Stimulated activated CD4-positive, alpha-beta T cell treated with anti-CD3 and anti-CD28 coated beads, Interleukin-4, amount 100 ng/mL, for 1 hour (primary cell): ENCODE measurements at places on chromosomes 1 and 21.

GRCh38 chr1:232798920-232799319 lies 6.3 kb upstream of the MAP10 start:
- DNase-seq: no peak

DNA sequence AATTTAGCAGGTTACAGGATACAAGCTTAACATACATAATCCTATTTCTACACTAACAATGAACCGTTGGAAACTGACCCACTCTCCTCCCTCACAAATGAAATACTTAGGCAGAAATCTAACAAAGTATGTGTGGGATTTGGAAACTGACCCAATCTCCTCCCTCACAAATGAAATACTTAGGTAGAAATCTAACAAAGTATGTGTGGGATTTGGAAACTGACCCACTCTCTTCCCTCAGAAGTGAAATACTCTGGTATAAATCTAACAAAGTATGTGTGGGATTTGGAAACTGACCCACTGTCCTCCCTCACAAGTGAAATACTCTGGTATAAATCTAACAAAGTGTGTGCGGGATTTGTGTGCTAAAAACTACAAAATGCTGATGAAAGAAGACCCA lies 60.3 kb downstream of the TRAF5 start:
- DNase-seq: no peak

- DNase-seq: no peak
Observed at GRCh38 chr1:204711947-204712701, 26.6 kb upstream of the LRRN2 start.

DNA sequence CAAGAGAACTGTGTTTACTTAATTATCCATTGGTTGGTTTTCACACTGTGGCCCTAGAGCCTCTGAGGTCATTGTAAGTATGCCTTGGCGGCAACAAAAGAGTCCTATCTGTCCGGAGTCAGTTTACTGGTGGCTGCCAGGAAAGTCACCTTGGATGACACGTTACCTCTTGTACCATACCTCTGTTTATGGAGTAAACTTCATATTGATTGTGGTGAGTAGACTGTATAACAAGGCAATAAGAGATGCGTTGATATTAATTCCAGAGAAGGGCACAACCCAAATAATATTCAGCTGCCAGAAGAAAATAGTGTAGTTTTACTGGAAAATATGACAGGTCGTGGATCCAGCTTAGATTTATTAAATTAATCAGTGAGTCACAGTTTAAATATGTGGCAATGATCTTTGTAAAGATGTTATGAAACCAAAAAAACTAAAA lies 20.4 kb upstream of the KIF14 start:
- no peak for DNase-seq

GRCh38 chr1:174079796-174080195 lies 57.6 kb upstream of the RC3H1 start:
- DNase-seq: no peak

- no peak for DNase-seq
Observed at GRCh38 chr21:32410916-32411315, 1.6 kb upstream of the EVA1C start.

DNA sequence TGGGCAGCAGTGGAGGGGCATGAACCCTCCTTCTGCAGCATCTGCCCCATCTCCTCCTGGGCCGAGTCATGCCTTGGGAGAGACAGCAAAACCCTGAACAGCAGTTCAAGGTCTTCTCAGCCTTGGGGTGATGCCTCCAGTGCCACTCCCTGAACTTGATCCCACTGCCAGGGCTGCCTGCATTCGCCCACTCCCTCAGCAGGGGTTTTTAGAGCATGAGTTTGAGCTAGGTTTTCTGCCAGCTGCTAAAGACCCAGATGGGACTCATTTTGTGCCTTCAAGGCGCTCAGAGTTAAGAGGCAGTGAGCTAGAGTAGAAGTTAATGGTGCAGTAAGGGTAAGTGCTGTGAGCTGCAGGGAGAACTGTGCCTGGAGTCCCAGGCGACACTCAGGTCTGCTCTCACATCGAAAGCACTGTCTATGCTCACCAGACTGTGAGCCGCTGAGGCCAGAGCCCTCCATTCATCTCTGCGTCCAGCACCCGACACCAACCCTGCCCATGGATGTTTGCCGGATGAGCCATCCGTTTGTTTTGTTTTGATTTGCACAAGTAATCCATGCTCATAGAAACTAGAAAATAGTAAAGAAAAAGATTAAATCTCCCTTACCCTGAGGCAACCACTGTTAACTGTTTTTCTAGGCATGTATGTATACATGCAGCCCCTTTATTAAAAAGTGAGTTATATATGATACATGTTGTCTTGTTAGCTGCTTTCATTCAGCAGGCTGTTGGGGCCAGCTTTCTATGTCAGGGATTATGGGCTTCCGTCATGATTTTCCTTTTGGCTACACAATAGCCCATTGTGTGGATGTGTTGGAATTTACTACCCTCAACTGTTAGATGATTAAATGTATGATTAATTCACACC lies 67.8 kb downstream of the VPS26C start:
- no peak for DNase-seq

- DNase-seq: peak; percentile 77
Observed at GRCh38 chr1:31154632-31155215, 85.0 kb downstream of the NKAIN1 start.

- DNase-seq: no peak
Observed at GRCh38 chr1:155175927-155176371, 2.3 kb downstream of the TRIM46 start.

GRCh38 chr1:33949570-33949969 lies 85.7 kb downstream of the HMGB4 start:
- DNase-seq: no peak

- DNase-seq: no peak
Observed at GRCh38 chr21:14923468-14923867, 141.3 kb downstream of the NRIP1 start.

DNA sequence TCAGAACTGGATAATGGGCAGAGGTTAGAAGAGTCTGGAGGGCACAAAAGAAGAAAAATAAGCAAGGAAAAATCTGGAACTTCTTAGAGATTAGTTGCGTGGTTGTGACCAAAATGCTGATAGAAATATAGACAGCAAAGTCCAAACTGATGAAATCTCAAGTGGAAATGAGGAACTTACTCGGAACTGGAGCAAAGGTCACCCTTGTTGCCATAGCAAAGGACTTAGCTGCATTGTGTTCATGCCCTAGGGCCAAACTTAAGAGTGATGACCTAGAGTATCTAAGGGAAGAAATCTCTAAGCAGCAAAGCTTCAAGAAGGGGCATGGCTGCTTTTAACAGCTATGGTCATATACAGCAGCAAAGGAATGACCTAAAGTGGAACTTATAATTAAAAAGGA lies 180.0 kb downstream of the TTLL7 start:
- no peak for DNase-seq

GRCh38 chr1:45859221-45859620 lies 55.8 kb downstream of the MAST2 start:
- DNase-seq: no peak

DNA sequence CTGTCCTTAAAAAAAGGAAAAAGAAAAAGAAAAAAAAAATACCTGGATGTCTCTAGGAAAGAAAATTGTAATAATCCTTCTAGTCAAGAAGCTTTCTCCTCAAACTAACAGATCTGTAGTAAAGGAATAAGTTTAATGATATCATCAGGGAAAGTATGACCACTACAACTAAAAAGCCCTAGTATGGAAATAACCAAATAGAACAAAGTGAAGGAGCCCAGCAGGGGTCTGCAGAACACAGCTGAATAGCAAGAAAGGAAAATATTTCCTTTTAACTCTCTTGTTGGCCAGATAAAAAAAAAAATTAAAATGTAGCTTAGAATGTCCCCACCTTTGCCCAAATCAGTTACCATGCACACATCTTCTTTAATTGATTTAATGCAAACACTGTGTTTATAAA lies 43.2 kb downstream of the PRRX1 start:
- DNase-seq: no peak

GRCh38 chr1:186629341-186629740 lies 50.9 kb downstream of the PTGS2 start:
- no peak for DNase-seq

- DNase-seq: no peak
Observed at GRCh38 chr21:40166291-40166843, 299.1 kb downstream of the PCP4 start.

- DNase-seq: no peak
Observed at GRCh38 chr1:55670331-55671082, 455.3 kb upstream of the USP24 start.

DNA sequence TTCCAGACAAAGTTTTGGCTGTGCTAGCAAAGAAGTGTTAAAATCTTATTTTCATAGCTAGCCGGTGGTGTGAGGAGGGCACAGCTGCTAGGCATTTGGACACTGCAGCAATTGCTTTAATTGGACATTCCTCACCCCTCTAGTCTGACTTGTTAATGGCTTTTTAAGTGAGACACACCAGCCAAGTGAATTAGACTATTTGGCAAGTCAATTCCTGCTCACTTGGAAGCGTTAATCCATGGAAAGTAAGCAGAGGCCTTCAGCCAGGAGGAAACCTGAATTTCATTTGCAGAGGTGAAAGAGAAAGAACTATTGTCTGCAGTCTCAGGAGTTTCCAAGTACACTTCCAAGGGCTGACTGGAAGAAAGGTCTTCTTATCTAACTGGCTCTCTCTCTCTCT lies 175.7 kb downstream of the ST6GALNAC3 start:
- DNase-seq: no peak

DNA sequence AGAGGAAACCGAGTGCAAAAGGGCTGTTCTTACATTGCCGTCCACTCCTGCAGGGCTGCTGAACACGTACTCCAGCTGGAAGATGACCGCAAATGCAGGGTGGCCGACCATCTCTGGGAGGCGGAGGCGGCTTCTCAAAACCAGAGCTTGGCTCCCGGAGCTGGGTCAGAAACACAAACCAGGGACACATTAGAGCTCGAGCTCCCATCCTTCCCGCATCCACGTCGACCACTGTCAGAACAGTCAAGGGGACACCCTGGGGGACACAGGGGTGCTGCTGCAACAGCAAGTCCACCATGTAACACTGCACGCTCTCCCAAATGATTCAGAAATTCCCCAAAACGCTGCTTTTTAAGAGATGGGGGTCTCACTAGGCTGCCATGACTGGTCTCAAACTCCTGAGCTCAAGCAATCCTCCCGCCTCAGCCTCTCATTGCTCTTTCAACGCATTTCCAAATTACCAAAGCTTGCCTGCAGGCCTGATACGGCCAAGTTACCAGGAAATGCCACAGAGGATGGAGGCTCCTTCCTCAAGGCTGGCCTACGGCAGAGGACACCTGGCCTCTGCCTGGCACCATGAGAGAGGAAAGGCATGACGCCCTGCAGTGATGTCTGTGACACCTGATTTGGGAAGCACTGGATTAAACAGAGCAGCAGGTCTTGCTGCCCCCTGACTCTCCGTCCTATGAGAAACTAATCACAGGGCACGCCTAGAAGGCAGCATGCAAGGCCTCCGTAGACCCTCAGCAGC lies 45.0 kb downstream of the NPHP4 start:
- no peak for DNase-seq

DNA sequence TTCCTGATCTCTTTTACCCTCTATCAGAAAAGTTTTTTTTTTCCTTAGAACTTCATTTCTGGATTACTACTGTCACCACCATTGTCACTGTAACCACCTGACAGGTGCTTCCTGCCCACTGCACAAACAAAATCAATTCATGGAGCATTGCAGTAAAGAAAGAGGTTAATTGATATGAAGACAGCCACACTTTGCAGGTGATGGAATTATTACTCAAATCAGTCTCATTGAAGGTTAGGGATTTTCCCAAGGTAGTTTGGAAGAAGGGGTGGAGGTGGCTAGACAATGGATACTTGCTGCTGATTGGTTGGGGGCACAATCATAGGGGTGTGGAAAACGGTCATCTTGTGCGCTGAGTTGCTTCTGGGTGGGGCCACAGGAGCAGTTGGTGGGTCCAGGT lies 230.8 kb upstream of the CACYBP start:
- DNase-seq: no peak

DNA sequence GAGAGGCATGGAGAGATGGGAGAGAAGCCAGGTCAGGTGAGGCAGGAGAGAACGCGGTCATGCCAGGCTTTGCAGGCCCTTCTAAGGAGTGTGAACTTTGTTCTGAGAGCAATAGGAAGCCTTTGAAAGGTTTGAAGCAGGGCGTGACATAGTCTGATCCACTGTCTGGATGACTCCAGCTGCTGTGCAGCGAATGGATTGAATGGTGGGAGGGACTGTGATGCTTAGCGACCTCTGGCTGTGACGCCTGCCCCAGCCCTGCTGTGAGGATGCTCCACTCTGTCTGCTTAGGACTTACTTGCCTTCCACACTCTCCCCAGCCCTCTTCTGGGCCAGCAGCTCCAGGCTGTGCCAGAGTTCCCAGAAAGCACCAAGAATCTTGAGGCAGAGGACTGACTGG lies 41.8 kb upstream of the POU3F1 start:
- no peak for DNase-seq

- no peak for DNase-seq
Observed at GRCh38 chr1:210800301-210800700, 333.6 kb downstream of the KCNH1 start.
